Activated CD8-positive, alpha-beta T cell treated with anti-CD3 and anti-CD28 coated beads, Interleukin-2, amount 10 ng/mL, durations not matched to agents 7 days and 5 days (primary cell): ENCODE measurements at places on chromosomes 2 and 18. TPM values are rescaled to one million over a fixed set of nuclear protein-coding genes. Genes with fewer than 3 reads are reported as not detected.

DNA sequence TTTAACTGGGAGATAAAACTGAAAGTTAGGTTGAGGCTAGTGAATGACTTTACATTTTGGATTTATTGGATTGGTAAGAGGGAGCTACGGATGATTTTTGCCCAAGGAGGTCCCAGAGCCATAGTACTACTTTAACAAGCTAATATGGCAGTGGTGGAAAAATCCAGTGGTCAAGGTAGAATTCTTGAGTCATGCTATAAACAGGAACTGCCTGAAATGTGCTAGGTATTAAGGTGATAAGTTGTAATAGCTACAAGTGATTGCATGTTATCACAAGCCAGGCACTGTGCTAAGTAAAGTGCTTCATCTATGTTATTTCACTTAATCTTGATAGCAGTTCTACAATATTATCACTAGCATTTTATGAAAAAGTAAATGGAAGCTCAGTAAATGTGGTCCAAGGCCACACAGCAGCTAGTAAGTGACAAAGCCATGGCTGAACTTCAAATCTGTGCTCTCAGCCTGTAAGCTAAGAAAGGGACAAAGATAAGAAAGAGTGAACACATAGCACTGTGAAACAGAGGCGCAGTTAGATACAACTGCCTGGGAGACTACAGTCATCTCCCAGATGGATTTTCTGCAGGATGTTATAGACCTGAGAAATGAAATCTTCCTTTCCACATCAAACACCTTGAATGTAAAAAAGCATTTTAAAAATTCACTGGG lies 469.6 kb downstream of the TGIF1 start:
- no peak for DNase-seq

GRCh38 chr2:172050479-172051125 lies 34.7 kb upstream of the DLX1 start:
- no peak for DNase-seq

DNA sequence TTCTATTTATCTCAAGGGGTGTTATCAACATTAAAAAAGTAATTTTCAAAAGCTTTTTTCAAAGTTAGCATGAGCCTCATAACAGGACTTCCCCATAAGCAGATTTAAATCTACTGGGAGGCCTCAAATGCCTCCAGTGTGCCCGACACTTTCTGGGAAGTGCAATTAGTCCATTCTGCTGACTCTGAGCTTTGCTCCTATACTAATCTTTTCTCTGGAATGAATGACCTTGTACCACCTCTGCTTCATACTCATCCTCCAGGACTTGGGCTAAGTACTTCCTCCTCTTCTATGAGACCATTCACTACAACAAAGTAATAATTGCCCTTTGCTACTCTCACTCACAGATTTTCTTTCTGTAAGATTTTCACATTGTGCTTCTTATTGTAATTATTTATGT lies 111.1 kb downstream of the RIT2 start:
- DNase-seq: no peak

Gene CYP27C1
- total RNA-seq: not detected

Gene FBXO15
- total RNA-seq: 1.3 TPM
